ENCODE measurements at places on chromosomes 6 and 20.
A peak's percentile ranks its signal among the peaks of the same experiment; 100 is the strongest.

DNA sequence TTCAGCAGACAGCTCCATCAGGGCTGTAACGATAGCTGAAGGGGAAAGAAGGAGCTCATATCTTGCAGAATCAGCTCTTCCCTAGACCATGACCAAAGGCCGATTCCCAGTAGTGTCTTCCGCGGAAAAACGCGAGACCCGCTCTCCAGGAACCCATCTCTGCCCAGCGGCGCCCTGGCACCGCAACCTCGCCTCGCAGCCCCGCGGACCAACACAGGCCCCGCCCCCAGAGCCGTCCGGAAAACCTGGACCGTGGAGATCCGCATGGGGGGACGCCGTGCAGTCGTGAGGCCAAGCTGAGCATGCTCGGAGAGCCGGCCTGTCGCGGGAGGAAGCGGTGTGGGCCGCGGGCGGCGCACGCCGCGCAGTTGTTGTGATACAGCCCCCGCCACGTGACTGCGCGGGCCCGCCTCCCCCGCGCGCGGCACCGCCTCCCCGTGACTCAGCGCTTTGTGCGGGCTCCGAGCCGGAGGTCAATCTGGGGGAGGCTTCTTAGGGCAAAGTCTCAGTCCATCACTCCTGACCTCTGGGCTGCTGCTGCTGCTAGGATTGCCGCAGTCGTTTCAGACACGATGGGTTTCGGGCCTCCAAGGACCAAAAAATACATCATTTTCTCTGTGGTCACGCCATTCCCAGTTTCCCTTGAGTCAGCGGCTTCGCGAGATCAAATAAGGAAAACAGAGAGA lies 3.1 kb upstream of the GCLC start:
- DNase-seq: peak; percentile 96

DNA sequence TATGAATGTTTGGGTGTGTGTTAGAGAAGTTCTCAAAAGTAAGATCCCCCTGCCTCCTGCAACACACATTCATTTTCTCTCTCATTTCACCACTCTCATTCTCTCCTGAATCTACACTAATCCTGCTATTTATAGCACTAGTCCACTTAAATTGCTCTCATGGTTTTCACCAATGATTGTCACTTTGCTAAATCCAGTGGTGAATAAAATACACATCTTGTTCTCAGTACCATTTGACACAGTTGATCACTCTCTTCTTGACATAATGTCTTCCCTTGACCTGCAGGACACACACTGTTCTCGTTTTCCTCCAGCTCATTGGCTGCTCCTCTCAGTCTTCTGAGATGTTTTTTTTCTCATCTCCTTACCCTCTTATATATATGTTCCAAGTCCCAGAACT lies 32.1 kb downstream of the TENT5A start:
- DNase-seq: no peak

DNA sequence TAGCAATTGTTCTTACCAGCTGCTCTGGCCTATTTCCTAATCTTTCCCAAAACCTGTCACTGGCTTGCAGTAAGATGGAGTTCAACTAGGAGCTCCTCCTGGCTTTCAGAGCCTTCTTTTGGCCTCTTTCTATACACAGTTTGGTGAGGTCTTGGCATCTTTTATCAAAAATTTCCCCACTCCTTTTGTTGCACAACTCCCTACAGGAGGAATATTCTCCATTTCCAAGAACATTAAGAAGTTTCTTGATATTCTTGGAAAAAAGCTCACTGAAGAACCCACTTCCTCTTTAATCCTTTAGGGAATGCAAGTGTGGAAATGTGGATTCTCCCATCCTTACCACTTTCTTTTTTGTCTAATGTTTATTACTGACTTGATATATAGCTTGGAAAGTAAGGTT lies 171.3 kb upstream of the KCNK16 start:
- no peak for DNase-seq

DNA sequence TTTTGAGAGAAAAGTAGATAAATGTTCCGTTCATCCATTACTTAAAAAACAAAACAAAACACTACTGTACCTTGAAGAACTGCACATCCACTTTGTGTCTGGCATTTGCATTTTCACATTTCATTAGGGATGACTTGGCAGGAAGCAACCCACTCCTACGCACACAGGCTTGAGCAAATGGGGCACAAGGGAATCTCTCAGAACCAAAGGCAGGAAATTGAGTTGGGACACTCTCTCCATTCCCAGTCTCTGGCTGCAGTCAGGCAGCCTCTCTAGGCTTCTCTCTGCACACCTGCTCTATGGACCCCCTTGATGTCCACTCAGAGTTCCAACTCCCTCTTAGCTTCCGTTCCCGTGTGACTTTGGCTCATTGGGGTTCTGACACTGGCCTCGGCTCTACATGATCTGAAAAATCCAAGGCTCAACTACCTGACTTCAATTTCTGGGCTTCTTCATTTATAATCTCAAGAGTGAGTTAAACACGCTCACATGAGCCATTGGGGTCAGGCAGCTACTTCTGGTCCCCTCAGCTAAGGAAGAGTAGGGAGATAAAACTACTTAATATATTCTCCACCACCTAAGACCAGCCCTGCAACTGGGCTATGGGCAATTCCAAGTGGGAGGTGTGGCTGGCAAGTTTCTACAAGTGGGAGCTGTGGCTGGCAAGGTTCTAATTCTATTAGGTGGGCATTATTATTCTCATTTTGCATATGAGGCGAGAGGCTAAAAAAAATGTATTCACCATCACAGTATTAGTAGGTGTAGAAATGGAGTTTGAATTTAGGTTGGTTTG lies 251.9 kb downstream of the SOD2 start:
- no peak for DNase-seq

DNA sequence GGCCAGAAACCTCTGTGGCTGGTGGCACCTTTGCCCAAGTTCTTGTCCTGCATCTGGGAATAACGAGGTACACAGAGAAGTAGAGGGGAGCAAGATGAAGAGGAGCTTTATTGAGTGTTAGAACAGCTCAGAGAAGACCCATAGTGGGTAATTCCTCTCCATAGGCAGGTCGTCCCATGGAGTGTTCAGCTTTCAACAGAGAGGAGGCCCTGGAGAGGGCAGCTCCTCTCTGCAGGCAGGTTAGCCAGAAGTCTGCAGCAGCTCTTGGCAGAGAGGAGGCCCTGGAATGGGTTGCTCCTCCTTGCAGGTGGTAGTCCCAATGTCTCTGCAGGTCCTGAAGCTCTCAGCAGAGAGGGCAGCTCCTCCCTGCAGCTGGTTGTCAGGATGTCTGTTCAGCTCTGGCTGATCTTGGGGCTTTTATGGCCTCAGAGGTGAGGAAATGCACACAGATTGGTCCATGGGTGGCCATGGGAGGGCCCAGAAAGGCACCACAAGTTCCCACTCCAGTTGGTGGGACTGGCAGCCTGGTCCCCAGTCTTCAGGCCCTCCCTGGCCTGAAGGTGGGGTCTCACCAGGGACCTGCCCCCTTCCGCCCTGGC lies 89.0 kb downstream of the IPCEF1 start:
- no peak for DNase-seq

GRCh38 chr6:166960609-166960978 lies 4.2 kb upstream of the RNASET2 start:
- no peak for DNase-seq

DNA sequence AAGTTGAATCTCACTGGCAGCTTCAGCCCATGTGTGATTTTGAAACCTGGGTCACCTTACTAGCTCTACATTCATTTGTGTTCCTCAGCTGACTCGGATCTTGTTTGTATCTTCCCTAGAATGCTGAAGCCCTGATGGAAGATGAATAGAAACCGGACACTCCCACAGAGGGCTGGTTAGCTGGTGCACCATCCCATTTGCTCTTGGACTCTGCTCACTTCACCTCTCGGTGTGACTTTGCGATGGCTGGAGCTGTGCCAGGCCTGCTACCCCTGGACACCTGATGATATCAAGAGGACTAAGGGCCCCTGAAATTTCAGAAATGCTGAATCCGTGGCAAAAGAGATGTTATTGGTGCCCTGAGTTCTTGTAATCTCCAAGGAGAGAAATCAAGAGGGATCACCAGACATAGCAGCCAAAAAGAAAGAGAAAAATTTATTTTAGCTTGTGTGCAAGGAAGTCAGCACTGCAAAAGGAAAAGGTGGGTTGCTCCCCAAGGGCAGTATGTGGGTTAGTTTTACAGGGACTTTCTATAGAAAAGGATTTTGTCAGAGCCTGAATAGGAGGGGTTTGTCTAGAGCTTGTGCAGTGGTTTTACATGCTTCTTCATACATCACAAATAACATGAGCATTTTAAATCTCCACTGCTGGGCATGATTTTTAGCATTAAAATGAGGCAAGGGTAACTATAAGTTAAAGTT lies 426.3 kb upstream of the NOX3 start:
- DNase-seq: no peak

- DNase-seq: no peak
These were observed 64.5 kb downstream of the THBS2 start for GRCh38 chr6:169189182-169189581.

DNA sequence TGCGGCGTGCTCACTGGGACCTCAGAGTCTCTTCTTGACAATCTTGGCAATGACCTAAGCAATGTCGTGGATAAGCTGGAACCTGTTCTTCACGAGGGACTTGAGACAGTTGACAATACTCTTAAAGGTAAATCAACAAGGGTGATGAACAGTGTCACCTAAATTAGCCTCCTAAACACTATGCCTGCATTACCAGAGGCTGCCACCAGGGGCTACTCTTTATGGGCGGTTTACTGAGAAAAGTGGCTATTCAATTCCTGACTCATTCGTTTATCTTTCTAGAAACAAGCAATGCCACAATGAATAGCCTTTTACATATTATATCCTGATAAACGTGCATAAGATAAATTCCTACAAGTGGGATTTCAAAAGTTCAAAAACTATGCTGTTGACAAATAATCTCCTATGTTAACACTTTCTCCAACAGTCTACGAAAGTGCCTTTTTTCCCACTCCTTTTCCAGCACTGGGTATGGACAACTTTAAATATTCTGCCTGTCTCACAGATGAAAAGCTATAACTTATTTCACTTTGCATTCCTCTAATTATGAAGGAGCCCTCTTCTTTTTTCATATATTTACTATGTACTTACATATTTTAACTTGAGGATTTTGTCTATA lies 1.3 kb downstream of the BPIFA2 start:
- DNase-seq: peak; percentile 5

- no peak for DNase-seq
These were observed 25.4 kb downstream of the VEGFA start for GRCh38 chr6:43795421-43795820.

GRCh38 chr20:12153628-12154027 lies 235.9 kb downstream of the BTBD3 start:
- DNase-seq: no peak

DNA sequence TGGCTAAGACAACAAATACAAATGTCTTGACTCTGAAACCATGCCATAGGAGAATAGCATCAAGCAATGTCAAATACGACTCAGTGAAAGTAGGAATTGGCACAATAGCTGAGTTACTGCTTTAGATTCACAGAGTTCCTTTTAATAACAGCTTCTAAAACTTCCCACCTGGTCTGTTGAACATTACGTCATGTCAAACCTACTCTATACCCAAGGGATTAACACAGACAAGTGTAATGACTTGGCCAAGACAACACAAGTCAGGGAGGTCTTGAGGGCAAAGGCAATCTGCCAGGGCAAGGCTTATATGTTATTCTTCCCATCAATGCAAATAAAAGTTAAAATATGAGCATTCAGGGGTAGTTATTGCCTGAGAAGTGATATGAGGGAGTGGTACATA lies 265.1 kb upstream of the PRDM1 start:
- no peak for DNase-seq

DNA sequence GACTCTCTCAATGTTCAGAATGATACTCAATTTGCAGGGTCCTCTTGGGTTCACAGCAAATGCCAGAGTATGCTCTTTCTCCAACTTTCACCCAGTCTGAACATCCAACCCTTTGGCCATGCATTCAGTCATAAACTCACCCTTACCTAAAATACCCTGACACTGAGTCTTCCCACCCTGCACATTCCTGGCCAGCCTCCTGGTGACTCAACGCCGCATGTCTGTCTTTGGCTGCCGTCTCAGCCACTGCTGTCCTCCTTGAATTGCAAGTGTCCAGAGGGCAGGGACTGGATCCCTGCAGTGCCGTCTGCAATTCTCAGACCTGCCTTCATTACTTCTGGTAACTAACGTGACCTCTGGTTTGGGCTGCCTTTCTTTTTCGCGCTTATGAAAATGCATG lies 593.4 kb downstream of the QKI start:
- DNase-seq: no peak

DNA sequence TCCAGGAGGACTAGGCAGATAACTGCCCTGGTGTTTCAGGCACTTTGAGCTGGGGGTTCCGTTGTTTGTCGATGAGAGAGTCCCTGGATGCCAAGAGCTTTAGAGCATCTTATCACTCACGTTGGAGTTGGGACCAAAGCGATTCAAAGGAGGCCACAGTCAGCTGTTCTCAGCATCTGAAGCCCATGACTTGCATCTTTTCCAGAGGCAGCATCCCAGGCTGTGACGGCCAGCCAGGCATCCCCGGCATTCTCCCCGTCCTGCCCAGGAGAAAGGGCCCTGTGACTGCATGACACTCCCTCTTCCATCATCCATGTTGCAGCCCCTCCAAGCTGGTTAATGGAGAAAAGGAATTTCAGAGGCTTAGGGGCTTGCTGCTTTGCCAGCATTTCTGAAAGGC lies 520.3 kb downstream of the CDH26 start:
- no peak for DNase-seq

DNA sequence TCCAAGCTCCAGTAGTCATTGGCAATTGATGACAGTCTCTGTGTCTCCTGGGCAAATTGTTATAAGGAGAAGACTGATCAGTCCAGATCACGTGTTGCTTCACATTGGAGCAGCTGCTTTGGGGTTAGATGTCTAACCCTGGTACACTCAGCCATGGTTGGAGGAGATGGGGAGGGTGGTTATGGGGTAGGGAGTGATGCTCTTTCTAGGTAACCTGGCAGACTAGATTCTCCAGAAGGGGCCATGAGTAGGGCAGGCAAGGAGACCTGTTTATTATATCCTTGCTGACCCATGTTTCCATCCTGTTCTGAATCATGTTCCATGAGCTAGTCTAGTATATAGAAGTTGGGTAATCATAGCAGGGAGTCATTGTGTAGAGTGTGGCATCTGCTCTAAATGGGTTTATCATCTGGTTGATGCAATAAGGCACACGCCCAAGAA lies 50.8 kb upstream of the BACH2 start:
- no peak for DNase-seq

GRCh38 chr6:306641-307061 lies 14.4 kb downstream of the DUSP22 start:
- no peak for DNase-seq

- DNase-seq: no peak
These were observed 9.4 kb downstream of the HM13 start for GRCh38 chr20:31523361-31524283.

All from fibroblast of skin of back (primary cell).